ENCODE measurements at places on chromosomes 6 and 20. TPM values are rescaled to one million over a fixed set of nuclear protein-coding genes. Genes with fewer than 3 reads are reported as not detected.

- DNase-seq: no peak
Measured at GRCh38 chr20:35226126-35226883, at the start of gene MMP24. Gene MMP24 (plus strand): TSS chr20:35226690. CDS start chr20:35226739, 49 bp downstream.

GRCh38 chr20:46123482-46124245 is 5.5 kb downstream of the CD40 start:
- DNase-seq: no peak

- DNase-seq: peak; percentile 58
Measured at GRCh38 chr20:760751-761417, 7.4 kb downstream of the SLC52A3 start.

GRCh38 chr20:50308513-50309279 is 118.1 kb downstream of the CEBPB start:
- DNase-seq: no peak

- DNase-seq: no peak
Measured at GRCh38 chr20:45429618-45430017, 13.7 kb downstream of the PIGT start.

GRCh38 chr20:433300-433975 is 25.3 kb downstream of the RBCK1 start:
- peak; percentile 76 for DNase-seq

DNA sequence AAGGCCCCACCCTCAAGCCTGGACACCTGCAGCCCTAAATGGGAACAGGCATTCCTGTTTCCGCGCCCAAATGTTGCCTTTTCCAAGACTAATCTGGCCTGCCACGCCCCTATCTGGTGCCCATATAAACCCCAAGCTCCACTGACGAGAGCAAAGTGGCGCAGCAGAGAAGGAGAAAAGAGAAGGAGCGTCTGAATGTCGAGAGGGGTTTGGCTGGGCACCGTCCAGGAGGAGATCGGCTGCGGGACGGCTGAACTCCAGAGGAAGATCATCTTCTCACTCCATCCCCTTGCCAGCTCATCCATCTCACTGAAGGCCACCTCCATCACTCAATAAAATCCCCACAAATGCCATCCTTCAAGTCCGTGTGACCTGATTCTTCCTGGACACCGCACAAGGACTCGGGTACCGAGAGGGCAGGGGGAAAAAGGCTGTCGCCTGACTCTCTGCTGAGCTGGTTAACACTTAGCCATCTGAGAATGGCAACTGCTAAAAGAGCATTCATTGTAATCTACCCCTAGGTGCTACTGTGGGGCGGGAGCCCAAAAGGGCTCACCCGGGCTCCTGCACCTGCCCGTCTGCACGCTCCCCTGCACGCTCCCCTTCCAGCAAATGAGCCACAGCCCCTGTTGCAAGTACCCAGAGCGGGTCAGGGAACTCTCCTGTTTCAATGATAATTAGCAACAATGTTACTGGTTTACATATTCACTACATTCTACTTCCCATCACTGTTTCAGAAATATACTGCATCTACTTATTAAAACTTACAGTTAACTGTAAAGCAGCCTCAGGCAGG is 23.5 kb downstream of the TAF4 start:
- no peak for DNase-seq

- no peak for DNase-seq
Measured at GRCh38 chr6:137265561-137266308, 46.5 kb upstream of the IFNGR1 start.

DNA sequence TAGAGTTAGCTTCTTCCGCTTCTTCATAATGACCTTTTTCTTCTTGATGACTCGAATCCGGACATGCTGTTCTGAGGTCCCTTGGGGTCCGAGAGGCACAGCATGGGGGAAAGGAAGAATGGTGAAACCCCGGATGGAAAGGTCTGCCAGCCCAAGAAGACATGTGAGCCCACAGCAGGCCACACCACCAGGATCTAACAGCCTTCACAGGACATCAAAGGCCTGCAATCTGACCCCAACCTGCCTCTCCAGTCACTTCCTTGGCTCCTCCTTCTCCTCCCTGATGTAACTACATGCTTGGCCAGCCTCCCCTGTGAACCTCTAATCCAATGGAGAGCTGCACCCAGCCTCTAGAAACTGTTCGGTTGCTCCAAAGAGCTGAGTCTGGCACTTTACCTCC is 1.6 kb downstream of the CPXM1 start:
- no peak for DNase-seq

GRCh38 chr20:62561182-62561581 is 81.1 kb upstream of the SLCO4A1 start:
- DNase-seq: no peak

DNA sequence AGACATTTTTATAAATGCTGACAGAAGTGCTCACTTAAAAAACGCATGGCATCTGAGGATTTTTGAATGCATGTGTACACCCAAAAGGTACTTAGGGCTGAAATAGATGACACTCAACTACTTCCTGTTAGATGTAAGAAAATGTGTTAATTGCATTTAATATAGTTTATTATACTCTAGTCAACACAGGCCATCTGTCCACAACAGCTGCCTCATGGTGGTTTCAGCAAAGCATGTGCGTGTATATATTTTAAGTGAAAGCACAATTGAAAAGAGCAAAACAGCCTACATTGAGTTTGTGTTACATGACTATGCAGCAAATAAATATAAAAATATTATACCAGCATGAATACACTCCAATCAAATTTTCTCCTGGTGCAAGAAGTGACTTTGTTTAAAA is 1233.0 kb upstream of the EYS start:
- no peak for DNase-seq

DNA sequence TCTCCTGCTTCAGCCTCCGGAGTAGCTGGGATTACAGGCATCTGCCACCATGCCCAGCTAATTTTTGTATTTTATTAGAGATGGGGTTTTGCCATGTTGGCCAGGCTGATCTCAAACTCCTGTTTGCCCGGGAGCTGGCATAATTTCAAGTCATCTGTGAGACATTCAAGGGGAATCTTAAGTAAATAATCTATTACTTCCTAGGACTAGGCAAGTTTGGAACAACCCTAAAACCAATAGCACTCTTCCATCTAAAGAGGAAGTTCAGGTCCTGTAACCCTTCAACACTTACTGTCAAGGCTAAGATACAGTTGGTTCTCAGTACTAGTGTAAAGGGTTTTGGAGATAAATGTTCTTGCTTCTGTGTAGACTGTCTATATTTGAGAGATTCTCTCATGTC is 267.8 kb upstream of the IRAK1BP1 start:
- DNase-seq: no peak

- DNase-seq: no peak
Measured at GRCh38 chr6:150766201-150766997, 99.1 kb upstream of the MTHFD1L start.

DNA sequence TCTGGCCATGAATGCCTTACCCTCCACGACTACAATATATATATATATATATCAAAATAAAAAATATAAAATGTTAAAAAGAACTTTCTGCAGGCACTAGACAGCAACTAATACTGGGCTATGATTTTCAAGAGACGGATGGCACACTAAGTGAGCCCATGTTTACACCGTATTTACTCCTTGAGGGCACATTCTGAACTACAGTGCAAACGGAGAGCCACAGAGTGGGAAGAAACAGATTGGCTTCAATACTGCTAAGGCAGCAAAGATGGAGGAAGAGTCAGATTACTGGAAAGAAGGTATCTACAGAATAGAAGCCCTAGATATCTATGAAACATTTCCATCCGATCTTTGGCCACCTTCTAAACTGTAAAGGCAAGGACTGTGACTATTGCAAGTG is 330.3 kb downstream of the HTR1B start:
- no peak for DNase-seq

GRCh38 chr6:105324386-105324950 is 78.4 kb downstream of the PREP start:
- no peak for DNase-seq

- no peak for DNase-seq
Measured at GRCh38 chr20:51810155-51811041, 8.1 kb upstream of the SALL4 start.

DNA sequence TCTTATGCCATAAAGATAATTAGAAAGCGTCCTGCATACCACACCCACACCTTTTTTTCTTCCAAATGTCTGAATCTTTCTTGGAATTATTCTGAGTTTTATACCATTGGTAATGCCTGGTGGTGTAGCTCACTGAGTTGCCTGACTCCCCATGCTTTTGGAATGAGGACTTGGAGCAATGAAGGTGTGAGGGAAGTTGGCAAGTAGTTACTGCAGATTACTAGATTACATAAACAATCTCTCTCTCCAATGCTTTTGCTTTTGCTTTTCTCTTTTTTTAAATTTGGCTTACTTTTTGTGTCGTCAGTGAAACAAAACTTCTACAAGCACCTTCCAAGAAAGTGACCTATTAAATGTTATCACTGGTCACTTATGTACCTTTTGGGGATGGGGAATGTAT is 406.1 kb upstream of the SOX4 start:
- DNase-seq: no peak

GRCh38 chr6:68880050-68880813 is 245.2 kb downstream of the ADGRB3 start:
- DNase-seq: no peak

GRCh38 chr6:41071501-41071922 is 644 bp downstream of the OARD1 start:
- no peak for DNase-seq

DNA sequence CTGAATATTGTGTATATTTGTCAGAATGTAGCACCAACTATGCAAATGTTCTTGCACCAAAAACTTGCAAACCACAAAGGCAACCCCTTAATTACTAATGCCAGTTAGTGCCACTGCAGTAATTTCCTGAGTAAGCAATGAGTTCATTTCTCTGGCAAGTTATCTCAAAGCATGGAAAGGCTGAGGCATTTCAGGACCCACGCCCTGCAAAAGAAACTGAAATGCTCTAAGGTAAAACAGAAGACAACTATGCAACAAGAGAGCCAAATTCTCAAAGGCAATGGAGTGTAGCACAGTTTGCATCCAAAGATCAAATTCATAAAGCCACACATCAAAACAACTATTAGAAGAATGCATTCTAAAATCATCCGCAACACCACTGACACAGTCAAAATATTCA is 994.4 kb downstream of the EYS start:
- no peak for DNase-seq

DNA sequence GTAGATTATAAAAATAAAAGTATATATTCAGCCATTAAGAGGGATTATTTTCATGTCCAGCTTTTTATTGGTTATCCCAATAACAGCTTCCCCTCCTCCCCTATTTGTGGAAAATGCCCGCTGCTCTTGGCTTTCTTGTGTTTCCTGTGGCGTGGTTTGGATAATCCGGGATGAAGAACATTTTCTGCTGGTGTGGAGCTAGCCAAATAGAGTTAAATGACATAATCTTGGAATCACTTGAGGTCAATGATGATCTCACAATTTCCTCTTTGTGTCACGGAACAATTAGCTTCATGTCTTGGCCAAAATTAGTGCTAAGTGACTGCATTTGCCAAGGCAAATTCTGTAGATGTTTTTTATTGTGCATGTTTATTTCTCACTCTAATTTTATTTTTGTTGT is 394.0 kb downstream of the LAMA2 start:
- DNase-seq: no peak

DNA sequence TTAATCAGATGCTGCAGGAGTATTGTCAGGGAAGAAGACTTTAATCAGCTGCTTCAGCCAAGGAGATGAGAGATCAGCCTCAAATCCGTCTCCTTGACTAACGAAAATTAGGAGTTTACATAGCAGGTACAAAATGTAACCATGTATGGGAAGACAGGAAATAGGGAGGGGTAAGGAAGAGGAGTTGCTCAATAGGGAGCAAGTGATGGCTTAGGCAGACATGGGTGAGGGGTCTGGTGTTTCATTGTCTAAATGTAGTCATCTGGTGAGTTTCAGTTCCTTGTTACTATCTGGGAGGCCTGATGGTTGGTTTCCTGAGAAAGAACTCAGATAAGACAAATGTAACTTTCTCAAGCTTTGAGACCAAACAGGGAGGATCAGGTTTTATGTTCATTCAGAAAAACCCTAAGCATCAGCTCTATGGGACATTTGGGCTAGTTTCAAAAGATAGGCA is 217.3 kb upstream of the SULF2 start:
- DNase-seq: no peak

DNA sequence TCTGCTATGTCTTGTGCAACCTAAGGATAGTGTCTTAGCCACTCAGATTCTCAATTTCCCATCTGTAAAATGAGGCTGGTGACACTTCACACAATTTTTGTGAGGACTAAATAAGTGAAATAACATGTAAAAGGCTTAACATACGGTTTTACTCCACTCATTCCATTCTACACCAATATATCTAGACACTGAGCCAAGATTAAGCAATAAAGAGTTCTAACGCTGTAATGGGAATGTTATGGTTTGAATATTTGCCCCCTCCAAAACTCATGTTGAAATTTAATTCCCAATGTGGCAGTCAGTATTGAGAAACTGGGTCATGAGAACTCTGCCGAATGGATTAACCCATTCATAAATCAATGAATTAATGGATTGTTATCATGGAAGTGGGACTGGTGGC is 301.0 kb downstream of the HACE1 start:
- no peak for DNase-seq

DNA sequence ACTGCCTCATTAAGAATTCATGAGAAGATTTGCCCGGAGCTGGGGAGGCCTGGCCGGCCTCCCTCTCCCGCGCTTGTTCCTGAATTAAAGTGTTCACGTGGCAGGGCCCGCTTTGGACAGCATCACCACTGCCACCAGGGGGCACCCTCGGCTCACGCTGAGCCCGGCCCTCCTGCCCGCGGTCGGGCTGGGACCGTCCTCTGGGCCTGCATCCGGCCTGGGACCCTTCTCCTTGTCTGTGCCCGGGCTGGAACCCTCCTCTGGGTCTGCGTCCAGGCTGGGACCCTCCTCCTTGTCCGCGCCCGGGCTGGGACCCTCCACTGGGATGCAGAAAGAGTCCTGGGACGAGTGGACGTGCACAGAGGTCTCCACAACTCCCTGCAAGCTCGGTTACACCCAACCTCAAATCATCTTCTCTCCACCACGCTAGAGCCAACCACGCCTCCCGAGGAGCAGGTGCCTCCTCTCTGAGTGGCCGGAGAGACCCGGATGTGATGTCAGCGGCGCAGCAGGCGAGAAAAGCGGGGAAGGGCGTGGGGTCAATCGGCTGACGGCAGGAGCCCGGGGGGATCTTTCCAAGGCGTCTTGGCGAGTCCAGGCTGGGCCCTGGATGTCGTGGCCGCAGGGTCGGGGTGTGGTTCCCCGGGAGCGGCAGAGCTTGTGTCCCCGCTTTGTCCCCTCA is 50.9 kb upstream of the DACT2 start:
- peak; percentile 67 for DNase-seq

The SNAP91 gene
- not detected for total RNA-seq

The SRMS gene
- not detected for total RNA-seq

The SLC22A7 gene
- total RNA-seq: not detected

The CEP57L1 gene
- total RNA-seq: 22.4 TPM

The CAP2 gene
- total RNA-seq: not detected

The KIF6 gene
- total RNA-seq: 0.62 TPM

The DCDC2 gene
- not detected for total RNA-seq

The BPIFB2 gene
- not detected for total RNA-seq

The BTNL2 gene
- total RNA-seq: not detected

The PEX3 gene
- total RNA-seq: 31.3 TPM

The FRK gene
- total RNA-seq: 0.08 TPM

All from activated naive CD8-positive, alpha-beta T cell treated with anti-CD3 and anti-CD28 coated beads for 36 hours (primary cell).